Stimulated activated CD4-positive, alpha-beta T cell treated with anti-CD3 and anti-CD28 coated beads, Interleukin-15, amount 100 ng/mL, for 1 hour (primary cell): ENCODE measurements at places on chromosomes 7 and 10.

GRCh38 chr7:15685358-15686294, 857 bp downstream of the MEOX2 start:
- DNase-seq = no peak

- no peak for DNase-seq
Measured at GRCh38 chr10:86286236-86287109, 80.1 kb downstream of the GRID1 start.

DNA sequence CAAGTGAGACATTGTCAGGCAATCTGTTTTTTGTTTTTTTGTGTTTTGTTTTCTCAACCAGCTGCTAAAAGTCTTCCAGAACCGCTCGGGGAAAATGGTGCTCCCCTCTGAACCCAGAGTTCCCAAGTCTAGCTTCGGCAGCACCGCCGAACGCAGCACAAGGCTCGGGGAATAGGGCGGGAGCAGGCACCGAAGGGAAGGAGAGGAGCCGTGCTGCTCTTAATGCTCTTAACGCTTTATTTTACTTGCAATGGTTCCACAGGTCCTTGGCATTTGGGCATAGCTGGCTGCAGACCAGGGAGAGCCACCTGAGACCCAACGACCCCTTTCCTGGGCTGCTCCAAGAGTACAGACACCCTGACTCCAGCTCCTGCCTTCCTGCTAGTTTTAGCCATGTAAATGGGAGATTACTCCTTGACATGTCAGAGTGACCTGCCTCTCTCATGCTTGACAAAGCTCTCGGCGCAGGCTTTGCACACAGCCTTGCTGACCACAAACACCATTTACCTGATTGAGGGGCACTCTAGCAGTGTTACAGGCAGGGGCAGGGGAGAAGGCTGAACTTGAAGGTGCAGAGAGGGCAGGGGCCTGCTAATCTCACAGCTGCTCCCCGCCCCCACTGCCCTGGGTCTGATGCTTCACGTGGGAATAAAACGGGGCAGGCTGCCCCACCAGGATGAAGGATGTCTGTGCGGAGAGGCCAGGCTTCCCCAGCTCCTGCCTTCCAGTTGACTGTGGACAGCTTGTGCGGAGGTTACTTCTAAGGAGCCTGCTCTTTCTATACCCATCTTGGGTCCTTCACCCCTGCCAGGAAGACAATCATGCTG, 58.6 kb upstream of the EFCAB10 start:
- DNase-seq = no peak

DNA sequence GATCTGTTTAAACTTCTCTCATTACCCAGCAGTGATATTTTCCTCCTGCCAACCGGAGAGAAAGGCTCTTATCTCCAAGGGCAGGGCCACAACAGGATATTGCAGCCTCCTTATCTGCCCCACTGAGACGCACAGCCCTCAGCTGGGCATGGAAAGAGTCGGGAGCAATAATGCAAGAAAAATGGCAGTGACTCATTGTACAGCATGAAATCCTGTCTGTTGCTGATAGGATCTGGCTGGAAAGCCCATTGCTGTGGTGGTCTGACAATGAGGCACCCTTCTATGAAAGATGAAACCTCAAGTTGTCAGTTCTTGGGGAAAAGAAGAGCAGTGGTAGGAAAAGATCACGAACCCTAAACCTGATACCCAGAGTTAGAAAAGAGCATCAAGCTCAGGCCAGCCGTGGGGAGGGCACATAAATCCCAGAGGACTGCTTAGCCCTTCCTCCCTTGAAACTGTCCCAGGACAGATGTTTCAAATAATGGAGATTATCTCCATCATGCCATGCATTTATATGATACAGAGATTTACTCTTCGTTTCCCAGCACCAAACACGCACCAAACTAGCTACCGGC, 47.0 kb upstream of the FIGNL1 start:
- DNase-seq = no peak

DNA sequence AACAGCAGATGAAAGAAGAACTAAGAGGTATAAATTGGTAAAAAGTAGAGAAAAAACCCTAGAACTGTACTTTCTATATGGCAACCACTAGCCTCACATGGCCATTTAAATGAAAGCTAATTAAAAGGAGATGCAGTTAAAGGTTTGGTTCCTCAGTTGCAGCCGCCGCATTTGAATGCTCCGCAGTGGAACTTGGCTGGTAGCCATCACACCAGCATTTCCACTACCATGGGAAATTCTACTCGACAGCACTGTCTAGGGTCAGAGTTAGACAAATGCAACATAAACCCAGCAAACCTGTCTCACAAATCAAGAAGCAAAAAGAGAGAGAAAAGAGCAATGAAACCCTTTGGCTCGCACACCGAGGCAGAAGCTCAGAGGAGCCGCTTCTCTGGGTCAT, 29.7 kb downstream of the VIPR2 start:
- no peak for DNase-seq

DNA sequence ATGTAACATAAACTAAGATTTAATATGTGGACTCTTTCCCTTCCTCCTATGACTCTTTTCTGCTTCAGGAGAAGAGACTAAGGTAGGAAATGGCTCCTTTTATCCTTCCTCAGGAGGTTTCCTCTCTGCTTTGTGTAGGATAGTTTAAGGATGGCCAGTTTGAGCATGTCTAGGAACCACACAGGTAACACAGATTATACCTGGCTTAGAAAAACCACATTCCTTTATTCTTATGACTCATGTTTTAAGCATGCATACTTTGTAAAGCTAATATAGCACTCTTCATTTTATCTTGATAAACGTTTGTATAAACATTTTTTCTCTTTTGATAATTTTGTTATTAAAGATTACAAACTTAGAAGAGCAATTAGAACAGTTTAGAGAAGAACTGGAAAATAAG, 57.8 kb downstream of the CYP51A1 start:
- no peak for DNase-seq

GRCh38 chr10:102948786-102949185, 30.7 kb downstream of the CNNM2 start:
- DNase-seq = no peak

GRCh38 chr10:81600185-81600584, 274.8 kb upstream of the NRG3 start:
- DNase-seq = no peak

DNA sequence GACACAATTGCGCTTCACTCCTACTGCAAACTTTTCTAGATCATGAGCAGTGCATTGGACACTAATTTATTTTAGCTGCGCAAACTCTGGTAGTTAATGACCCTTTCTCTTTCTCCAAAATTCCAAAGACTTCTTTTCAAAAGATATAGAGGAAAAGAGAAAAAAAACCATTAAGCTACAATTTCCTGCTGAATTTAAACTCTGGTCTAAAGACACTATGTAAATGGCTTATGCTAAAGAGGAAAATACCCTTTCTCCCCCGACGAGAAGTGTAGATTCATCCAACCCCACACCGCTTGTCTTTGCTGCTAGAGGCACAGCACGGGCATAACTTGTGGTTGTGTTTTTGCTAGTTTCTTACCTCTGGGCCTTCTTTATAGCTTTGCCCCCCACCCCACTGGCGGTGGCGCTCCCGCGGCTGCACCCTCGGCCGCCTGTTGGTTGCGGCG, 84.1 kb downstream of the SNX10 start:
- no peak for DNase-seq

DNA sequence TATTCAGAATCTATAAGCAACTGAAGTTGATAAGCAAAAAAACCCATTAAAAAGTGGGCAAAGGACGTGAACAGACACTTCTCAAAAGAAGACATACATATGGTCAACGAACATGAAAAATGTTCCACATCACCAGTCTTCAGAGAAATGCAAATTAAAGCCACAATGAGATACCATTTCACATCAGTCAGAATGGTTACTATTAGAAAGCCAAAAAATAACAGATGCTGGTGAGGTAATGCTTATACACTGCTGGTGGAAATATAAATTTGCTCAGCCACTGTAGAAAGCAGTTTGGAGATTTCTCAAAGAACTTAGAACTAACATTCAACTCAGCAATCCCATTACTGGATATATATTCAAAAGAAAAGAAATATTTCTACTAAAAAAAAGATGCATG, 332.8 kb upstream of the PLXDC2 start:
- DNase-seq = no peak

GRCh38 chr10:49592726-49593563, 17.2 kb upstream of the SLC18A3 start:
- peak; percentile 9 for DNase-seq

DNA sequence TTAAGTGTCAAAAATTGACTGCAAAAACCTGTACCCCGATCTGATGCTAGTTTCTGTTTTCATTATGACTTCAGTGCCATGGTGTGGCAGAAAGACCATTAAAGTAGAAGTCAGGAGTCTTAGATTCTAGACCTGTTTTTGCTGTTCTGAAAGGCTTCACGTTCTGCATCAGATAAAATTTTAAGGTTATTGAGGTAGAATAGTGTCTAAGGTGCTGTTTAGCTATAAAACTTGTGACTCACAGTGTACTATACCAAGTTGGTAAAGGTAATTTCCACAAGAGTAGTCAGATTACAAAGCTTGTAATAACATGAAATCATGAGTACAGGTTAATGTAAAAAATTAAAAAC, 38.6 kb downstream of the ZNRF2 start:
- no peak for DNase-seq

- DNase-seq = no peak
Measured at GRCh38 chr7:159172400-159172799, 27.7 kb upstream of the VIPR2 start.

- no peak for DNase-seq
Measured at GRCh38 chr10:131726967-131727366, 173.8 kb upstream of the PPP2R2D start.

DNA sequence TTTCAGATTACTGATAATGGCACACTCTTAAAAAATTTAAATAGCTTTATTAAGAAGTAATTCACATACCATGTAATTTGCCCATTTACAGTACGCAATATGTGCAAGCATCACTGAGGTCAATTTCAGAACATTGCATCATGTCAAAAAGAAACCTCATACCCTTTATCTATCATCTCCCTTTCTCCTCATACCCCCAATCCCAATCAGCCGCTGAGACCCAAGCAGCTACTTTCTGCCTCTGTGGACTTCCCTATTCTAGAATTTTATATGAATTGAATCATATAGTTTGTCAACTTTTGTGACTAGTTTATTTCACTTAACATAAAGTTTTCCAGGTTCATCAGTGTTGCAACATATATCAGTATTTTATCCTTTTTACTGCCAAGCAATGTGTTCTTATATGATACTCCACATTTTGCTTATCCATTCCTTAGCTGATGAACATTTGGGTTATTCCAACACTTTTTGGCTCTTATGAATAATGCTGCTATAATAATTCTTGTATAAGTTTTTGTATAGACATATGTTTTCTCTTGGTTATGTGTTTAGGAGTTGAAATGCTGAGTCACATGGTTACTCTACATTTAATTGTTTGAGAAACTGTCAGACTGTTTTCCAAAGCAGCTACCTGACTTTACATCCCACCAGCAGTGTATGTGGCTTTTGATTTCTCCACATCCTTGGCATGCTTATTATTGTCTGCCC, 26.9 kb upstream of the TPK1 start:
- DNase-seq = no peak

GRCh38 chr7:41053820-41054219, 649.1 kb downstream of the INHBA start:
- no peak for DNase-seq

DNA sequence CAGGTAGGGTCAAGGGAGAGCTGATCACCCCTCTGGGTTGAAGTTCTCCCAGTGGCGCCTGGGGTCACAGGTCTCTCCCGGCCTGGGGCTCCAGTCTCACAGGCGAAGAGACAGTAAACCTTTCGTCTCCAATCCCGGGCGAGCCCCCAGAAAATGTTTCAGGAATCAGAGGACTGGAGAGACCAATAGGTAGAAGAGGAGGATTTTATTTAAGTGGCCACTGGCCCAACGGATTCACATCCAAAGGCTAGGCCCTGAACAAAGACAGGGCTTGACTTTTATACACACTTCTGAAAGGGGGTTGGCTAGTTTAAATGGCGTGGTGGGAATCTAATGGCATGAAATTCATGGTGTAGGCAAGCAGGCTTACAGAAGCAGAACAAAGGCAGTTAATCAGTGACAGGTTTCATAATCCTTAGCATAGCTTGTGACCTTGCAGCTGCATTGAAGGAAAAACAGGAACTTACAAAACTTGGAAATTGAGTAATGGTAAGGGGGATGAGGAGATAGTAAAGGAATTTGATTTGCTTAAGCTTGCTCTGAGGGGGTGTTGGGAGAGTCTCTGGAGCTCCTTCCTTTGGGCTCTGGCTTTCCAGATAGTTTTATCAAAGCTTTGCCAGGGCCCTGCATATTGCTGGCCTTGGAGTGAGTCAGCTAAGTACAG, 105.5 kb downstream of the TRIM24 start:
- no peak for DNase-seq

- DNase-seq = no peak
Measured at GRCh38 chr7:65971021-65971420, 11.0 kb downstream of the GUSB start.

DNA sequence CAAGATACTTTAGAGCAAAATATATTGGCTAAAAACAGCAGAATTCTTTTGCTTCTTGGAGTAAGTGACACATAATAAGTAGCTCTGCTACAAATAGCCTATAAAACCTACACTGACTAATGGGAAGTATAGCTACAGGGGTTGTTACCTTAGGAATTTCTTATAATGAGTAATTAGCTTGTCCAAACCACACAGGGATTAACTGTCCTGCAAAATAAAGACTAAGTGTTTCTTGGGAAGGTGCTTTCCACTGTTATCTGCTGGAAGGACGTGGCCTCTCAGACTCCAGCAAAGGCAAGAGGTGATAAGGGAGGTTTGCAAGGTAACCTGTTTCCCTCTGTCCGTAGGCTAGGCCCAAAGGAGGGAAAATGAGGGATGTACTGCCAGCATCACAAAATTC, 302.4 kb downstream of the DOCK4 start:
- no peak for DNase-seq

DNA sequence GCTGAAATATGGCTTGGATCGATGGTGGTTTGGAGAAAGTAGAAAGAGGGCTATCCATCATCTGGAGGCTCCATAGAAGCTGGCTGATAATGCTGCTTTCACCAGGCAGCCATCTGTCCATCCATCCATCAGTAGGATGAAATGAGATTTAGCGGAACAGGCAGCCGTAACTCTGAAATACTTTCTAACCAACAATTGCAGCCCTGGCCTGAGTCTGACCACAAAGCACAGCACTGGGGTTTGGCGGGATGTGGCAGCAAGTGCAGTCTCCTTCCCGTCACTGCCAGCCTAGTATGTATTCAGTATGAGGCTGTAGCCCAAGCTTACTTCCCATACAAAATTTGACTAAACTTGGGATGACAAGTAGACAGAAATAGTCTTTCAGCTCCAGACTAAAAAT, 38.0 kb downstream of the R3HCC1L start:
- DNase-seq = no peak

GRCh38 chr7:106774768-106775551, 90.1 kb upstream of the PIK3CG start:
- DNase-seq = no peak
